ENCODE measurements at places on chromosomes 16 and 17.
A peak's percentile ranks its signal among the peaks of the same experiment; 100 is the strongest.

- no peak for DNase-seq
Measured at GRCh38 chr16:23544436-23544835, 12.7 kb downstream of the EARS2 start.

DNA sequence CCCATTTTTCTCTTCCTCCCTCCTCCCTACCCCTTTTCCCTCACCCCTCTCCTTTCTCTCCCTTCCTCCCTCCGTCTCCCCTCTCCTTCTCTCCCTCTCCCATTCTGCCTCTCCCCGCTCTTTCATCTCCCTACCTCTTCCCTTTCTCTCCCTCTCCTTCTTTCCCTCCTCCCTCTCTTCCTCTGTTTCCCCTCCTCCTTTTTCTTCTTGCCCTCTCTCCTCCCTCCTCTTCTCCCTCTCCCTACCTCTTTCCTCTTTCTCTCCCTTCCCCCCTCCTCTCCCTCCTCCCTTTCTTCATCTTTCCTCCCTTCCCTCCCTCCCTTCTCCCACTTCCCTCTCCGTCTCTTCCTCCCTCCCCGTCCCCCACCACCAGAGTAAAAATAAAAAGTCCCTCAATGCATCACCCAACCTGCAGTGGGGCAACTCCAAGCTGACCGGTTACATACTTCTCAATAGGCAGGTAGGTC is 10.4 kb downstream of the CHD9NB start:
- no peak for DNase-seq

DNA sequence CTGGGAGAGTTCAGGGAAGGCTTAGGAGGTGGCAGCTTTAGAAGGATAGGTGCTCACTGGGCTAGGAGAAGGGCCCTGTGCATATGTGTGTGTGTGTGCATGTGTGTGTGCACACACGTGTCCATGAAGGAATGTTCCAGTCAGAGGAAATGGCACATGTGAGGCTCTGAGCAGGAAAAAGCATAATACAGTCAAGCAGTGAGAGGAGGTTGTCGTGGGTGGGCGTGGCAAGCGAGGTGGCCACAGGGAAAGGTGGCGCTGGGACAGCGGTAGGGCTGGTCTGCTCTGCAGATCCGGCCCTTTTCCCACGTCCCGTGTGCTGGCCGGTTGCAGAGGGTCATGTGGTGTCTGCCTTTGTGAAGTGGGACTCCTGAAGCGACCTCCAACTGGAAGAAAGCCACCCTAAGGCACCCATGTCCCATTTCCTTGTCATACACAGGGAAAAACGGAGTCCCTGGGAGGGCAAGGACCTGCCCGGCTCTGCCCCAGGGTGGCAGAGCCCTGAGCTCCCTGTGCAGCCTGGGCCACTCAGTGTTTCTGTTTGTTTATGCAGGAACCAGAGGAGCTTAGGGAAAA is 40.1 kb downstream of the NT5M start:
- no peak for DNase-seq

- no peak for DNase-seq
Measured at GRCh38 chr17:5329784-5330557, 47.9 kb downstream of the RABEP1 start.

DNA sequence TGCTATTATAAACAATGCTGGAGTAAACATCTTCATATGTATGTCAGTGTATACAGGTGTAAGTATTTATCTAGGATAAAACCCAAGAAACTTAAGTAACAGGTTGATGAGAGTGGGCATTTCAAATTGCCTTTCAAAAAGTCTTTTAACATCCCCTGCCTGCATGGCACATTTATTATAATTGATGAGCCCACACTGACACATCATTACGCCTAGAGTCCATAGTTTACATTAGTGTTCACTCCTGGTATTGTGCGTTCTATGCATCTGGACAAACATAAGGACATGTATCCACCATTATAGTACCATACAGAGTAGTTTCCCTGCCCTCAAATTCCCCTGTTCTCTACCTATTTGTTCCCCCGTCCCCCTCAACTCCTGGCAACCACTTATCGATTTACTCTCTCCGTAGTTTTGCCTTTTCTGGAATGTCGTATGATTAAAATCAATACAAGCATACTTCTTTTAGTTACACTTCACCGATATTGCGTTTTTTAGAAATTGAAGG is 53.7 kb downstream of the NACA2 start:
- DNase-seq, result no peak

DNA sequence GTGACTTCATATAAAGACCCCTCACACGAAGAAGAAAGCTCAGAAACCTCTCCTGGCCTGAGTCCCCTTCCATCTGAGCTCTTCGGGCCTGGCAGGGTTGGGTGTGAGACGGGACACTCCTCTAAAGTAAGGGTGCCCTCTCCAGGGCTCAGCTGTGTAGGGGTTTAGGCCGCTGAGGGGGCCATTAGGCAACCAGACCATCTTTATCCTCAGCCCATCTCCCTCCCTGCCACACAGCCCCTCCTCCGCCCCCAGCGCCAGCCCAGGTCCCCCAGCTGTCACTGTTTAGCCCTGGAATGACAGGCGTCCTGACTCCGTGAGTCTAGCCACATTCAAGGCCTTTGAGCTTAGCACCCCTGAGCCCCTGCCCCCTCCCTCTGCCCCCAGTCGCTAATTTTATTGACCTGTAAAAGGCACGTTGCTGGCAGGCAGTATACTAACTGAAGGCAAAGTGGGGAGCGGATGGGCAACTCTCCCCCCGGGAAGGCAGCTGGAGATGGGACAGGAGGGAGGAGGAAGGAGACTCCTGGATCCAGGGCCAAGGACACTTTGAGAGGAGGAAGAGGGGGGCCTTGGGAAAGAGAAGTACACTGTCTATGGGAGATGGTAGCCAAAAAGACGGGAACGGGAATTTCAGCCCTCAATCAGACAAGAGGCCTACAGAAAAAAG is 592 bp upstream of the ZNF385C start:
- no peak for DNase-seq

GRCh38 chr16:70697594-70698170 is 11.8 kb upstream of the MTSS2 start:
- no peak for DNase-seq

GRCh38 chr16:85523602-85524364 is 89.3 kb upstream of the GSE1 start:
- peak; percentile 77 for DNase-seq

GRCh38 chr16:71943887-71944286 is 48.6 kb downstream of the IST1 start:
- DNase-seq, result no peak

DNA sequence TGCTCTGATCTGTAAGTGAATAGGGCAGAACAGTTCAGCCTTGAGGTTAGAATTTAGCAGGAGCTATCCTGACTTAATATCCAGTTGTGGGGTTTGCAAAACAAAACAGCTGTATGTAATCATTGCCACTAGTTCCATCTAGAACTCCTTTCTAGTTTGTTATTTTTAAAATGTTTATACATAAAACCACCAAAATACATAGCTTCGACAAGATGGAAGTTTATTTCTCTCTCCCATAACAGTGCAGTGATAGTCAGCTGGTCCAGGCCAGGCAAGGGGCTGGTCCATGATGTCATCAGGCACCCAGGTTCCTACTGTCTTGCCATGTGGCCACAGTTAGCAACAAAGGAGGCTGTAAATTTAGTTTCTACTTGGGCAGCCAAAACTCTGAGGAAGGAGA is 10.5 kb upstream of the PLK1 start:
- DNase-seq, result no peak

- DNase-seq, result no peak
Measured at GRCh38 chr17:72931163-72931562, 161.3 kb downstream of the SLC39A11 start.

DNA sequence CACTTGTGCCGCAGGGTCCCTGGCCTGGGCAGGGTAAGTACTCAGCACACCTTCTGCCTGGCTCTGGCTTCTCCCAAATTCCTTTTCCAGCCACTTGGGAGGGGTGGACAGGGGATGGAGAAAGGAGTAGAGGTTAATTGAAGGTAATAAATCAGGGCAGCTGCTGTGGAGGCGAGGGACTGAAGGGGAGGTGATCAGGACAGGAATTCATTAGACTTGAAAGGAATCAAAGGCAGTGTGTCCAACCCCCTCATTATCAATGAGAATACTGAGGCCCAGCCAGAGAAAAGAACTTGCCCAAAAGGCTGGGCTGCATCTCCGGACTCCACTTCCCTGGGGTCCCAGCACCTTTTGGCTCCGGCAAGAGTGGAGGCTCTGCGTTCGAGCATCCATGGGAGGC is 2.4 kb downstream of the SOST start:
- no peak for DNase-seq

- DNase-seq, result no peak
Measured at GRCh38 chr17:75485688-75486087, 29.3 kb downstream of the TMEM94 start.

DNA sequence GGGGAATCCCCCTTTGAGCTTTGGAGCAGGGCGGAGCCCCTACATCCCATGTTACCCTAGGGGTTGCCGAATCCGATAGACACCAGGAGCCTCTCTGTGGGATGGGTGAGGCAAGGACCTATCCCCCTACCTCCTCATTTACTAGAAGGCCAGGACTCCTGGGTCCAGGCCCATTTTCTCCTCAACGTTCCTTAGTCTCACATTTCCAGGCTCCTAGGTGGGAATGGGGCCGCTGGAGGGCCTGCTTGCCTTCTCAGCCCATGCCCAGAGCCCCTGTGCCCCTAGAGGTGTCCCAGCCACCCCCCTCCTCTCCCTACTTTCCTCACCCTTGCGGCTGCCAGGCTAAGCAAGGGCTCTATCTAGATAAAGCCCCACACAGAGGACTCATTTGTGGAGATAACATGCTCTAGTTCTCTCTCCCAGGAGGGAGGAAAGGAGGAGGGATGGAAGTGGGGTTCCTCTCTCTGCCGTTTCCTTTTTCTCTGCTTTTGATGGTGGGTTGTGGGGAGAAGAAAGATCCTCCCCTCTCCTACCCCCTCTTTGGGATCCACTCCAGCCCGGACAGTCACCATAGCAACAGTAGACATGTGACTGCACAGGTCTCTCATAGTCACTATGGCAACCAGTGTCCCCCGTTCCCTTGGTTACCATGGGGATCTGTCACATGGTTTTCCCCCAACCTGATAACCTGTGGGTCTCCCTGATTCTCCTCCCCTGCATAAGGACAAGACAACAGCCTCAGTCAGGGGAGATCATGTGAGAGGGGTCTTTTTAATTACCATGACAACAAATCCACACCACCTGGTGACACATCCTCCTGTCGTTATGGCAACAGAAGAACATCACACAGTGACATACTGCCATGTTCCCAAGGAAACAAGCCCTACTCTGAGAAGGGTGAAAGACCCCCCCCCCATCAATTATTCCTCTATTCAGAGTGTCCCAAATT is 5.2 kb downstream of the CACNA1G start:
- DNase-seq, result no peak

DNA sequence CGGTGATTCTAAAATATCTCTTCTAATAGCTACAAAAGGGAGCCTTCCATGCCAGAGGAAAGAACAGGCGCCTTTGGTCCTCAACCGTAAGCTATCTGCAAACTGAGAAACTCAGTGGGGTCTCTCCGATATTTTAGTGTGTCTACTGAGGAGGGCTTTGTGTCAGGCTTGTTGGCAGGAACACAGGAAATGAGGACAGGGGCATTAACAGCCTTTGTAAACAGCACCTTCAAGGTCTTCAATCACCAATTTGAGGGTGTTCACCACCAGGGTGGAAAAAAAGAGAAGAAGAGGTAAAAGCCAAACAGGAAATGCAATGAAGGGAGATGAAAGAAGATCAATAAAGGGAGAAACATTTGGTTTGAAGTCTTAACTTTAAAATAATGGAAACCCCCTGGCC is 580.1 kb upstream of the SALL1 start:
- no peak for DNase-seq

All from Daoy (cell line).